ENCODE measurements at places on chromosomes 4 and X.
A peak's percentile ranks its signal among the peaks of the same experiment; 100 is the strongest.

- DNase-seq: no peak
Measured at GRCh38 chr4:155114790-155115189, 93.6 kb upstream of the NPY2R start.

DNA sequence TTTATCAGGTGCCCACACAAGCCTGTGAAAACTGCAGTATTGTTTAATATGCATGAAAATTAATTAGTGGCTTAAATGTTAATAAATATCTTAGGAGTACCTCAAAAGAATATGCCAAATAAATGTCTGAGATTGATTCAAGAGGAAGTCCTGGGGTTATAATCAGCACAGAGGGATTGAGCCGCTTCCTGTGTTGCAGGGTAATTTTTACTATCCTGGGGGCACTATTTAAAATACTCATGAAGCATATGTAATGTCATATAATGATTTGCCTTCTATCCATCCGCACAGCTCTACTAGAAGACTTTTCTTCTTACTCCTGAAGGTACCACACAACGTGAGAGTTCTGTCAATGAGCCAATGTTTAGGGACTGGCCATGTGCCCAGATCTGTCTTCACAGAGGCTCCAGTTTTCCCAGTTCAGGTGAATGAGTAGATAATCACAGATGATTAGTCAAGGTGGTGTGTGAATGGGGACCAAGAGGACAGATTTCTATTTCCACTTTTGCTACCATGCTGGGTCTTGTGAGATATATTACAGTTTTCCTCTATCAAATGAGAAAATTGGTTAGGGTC lies 233.3 kb downstream of the USP46 start:
- no peak for DNase-seq

DNA sequence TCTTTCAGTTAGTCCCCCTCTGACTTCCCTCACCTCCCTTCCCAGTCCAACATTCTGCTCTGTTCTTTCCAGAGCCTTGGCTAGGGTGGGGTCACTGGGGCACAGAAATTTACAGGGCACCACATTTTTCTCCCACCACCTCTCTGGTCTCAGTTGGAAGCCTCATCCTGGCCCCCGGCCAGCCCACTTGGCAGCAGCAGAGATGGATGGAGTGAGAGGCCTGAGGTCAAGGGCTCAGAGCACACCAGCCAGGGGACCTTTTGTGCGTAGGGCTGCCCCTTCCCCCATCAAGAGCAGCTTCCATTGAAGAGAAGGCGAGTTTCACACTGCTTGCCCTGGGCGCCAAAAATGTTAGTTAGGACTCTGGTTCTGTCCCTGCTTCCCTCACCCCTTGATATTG lies 230.9 kb downstream of the SOX3 start:
- no peak for DNase-seq

- no peak for DNase-seq
Measured at GRCh38 chr4:26964512-26964911, 103.9 kb downstream of the STIM2 start.

DNA sequence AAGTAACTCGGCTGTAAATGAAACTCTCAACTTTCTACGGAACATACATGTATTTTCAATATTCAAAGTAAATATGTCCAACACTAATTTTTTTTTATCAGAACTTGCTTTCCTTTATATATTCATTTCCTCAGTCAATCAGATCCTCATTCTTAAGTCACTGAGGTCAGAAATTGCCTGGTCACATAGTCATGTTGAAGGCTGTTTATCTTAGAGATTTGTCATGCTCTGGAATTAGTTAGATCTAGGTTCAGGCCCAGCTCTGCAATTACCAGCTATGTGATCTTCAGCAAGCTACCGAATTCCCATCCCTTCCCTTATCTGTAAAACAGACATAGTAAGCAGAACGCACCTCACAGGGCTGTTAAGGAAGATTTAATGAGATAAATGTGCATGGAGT lies 228.8 kb downstream of the SPCS3 start:
- no peak for DNase-seq

- no peak for DNase-seq
Measured at GRCh38 chr4:109389369-109390114, 44.1 kb upstream of the SEC24B start.

DNA sequence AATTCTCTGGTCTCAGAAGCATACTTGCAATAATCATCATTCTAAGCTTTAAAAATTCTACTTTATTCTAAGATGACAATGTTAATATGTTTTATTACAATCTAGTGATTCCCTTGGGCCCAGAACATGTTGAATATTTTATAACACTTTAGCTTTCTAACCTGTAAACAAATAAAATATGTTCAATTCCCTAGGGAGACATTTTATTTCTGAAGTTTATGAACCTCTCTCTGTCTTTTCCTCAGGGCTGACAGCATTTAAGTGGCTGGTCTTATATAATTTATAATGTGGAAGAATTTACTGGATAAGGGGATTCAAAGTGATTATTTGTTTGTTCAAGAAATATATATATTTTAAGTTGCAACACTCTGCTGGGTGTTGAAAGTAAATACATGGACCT lies 55.3 kb upstream of the NPFFR2 start:
- no peak for DNase-seq

DNA sequence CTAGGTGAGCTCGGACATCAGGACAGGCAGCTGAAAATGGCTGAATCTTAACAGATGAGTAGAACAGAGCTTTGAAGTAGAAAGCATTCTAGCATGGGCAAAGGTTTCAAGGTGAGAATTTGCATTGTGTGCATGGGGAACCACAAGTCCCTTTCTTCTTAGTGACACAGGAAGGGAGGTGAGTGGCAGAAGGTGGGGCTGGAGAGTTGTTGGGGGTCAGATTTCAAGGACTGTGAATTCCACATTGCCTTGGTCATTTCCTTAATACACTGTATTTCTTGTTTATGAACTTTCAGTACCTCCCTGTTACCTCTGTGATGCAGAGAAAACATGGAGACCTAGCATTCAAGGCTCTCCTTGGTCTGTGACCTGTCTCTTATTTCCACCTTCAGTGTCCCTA lies 4.1 kb downstream of the APEX2 start:
- DNase-seq: no peak

GRCh38 chr4:147019091-147019490 lies 73.4 kb upstream of the TTC29 start:
- DNase-seq: peak; percentile 64

- DNase-seq: no peak
Measured at GRCh38 chr4:68673143-68673542, 2.7 kb upstream of the UGT2B15 start.

DNA sequence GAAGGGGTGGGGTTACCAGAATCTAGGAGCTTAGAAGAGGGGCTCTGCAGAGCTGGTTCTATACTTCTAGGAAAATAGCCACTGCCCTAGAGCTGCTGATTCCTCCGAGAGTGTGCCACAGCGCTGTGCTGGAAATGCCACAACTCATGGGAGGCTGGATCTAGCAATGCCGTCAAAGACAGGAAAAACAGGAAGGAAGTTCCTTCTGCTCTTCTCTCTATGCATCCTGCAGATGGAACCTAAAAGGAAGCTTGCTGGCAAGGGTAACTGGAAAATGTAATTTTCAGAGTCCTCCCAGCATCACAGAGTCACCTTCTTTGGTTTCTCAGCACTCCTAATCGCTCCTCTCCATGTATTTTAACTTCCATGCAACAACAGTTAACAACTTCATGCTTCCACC lies 121.2 kb upstream of the TLL1 start:
- no peak for DNase-seq

DNA sequence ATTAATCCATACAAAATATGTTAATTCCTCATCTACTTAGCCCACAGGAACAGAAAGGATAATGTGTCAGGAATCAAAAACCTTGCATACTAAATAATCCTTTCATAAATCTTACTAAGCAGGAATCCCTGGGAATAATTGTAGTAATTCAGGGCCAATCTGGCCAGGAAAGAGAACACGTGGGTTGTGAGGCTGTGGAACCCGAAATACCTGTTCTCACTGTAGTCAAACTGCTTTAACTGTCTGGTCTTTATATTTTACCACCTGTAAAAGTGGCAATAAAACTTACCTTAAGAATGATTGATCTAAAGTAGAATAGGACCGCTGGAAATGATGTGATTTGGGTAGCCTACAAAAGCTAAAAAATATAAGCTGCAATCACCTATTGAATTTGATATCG lies 1620.9 kb downstream of the STIM2 start:
- DNase-seq: no peak

DNA sequence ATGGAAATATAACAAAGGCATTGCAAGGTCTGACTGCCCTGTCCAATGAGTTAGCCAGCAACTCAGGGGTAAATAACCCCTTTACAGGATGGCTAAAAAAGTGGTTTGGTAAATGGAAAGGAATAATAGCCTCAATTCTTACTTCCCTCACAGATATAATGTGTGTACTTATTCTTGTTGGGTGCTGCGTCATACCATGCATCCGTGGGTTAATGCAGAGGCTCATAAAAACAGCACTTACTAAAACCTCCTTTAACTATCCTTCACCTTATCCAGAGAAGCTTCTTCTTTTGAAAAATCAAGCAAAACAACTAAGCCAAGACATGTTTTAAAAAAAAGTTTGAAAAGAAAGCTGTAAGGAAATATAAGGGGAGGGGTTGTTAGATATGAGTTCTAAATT lies 301.0 kb downstream of the PAPSS1 start:
- DNase-seq: no peak

GRCh38 chrX:18297251-18297650 lies 57.2 kb downstream of the SCML2 start:
- DNase-seq: no peak

- no peak for DNase-seq
Measured at GRCh38 chrX:119187298-119187697, 48.8 kb upstream of the PGRMC1 start.

DNA sequence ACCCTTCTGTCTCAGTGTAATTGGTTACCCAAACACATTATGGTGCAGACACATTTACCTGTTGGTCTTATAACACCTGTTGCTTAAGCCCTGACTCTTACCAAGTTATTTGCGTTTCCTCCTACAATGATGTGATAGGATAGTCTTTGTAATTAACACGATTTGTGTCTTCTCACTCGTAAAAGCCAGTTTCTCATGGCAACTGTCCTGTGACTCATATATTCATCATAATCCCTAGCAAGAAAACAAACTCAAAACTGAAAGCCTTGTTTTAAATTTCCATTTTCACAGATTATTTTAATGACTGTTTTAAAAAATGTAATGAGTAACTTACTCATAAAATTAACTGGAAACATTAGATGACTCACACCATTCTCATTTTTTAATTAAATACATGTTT lies 495.2 kb downstream of the NLGN4X start:
- DNase-seq: no peak

DNA sequence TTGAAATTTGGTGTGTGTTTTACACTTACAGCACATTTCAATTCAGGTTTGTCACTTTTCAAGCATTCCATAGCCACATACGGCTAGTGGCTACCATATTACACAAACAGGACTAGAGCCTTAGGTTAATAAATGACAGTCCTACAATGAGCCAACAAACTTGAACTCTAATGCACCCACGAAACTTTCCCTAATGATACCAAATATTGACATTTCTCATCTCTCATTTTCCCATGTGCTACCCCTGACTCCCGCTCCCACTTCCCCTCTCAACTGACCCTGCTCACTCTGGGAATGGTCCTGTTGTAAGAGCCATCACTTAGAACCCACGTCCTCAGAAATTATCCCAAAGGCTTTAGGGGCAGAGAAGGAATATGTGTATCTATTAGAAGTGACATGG lies 4.9 kb upstream of the TLR10 start:
- no peak for DNase-seq

- no peak for DNase-seq
Measured at GRCh38 chr4:103753868-103754653, 34.3 kb upstream of the TACR3 start.

DNA sequence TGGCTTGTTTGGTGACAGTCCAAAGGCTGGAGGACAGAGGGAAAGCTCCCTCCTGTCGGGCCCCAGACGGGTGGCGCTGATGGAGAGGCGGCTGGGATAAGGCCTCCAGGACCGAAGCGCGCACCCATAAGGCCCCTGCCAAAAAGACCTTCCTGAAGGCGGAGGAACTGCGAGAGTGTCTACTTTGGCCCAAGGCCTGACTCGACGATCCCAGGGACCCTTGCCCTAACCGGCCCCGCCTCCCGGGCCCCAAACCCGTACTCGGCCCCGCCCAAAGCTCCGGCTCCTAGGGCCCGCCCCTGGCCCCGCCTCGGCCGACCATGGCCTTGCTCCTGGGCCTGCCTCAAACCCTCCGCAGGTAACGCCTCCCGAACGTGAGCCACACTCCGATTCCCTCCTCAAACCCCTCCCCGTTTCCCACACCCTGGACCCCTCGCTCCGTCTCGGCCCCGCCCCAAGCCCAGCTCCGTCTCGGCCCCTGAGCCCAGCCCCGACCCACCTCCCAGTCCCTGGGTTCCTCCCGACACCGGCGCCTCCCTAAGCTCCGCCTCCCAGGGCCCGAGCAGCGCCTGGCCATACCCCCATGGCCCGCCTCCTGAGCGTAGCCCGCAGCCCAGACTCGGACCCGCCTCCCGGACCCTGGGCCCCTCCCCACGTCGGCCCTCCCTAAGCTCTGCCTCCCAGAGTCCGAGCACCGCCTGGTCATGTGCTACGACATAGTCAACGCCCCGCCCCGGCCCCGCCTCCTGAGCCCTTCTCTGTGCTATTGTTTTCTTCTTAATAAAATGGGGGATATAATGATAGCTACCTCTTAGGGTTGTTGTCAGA lies 90.0 kb upstream of the DRD5 start:
- DNase-seq: peak; percentile 96

GRCh38 chr4:19721587-19721986 lies 530.1 kb upstream of the SLIT2 start:
- DNase-seq: no peak

GRCh38 chr4:127307996-127308395 lies 324.8 kb upstream of the INTU start:
- no peak for DNase-seq

GRCh38 chr4:68272860-68273259 lies 27.4 kb upstream of the TMPRSS11B start:
- DNase-seq: no peak

DNA sequence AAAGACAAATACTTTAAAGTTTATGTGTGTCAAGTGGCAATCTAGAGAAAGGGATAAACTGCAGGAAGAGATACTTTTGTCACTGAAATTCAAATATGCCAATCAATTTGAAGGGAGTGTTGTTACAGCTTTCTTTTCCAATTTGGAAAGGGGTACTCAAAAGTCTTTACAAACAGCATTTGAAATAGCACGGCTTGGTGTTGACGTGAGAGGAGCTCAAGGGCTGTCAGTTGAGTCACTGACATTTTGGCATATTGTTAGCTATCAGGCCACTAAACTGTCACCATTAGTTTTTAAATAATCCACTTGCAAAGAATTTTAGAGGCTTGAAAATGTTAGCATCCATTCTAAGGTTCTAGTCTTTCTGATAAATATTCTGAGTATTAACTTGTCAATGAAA lies 698.4 kb downstream of the IL1RAPL1 start:
- DNase-seq: no peak

GRCh38 chr4:40594261-40595178 lies 35.1 kb downstream of the RBM47 start:
- DNase-seq: no peak

DNA sequence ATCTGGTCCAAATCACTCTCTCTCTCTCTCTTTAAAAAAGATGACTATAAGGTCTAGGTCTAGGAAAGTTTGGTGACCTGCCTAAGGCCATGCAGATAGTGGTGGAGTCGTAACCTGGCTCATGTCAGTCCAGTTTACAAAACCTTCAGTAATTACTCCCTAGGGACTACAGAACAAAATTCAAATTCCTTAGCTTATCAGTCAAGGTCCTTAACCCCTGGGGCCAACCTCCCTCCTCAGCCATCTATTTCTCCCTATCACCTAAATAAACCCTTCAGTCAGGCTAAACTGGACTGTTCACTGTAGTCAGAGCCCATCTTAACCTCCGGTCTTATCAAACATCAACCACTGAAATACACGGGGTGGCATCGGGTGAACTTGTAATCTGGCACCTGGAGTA lies 68.9 kb downstream of the MAP3K15 start:
- DNase-seq: no peak

GRCh38 chr4:72449705-72450104 lies 119.3 kb downstream of the ADAMTS3 start:
- no peak for DNase-seq
